ENCODE measurements at places on chromosomes 6 and 20. TPM values are rescaled to one million over a fixed set of nuclear protein-coding genes. Genes with fewer than 3 reads are reported as not detected.

C6orf141 gene
- 1.0 TPM for total RNA-seq

SALL4 gene
- 0.09 TPM for total RNA-seq

RBM24 gene
- total RNA-seq = 3.0 TPM

TPX2 gene
- 6.3 TPM for total RNA-seq

GTSF1L gene
- total RNA-seq = not detected

SRSF6 gene
- total RNA-seq = 64.6 TPM

BMP6 gene
- 2.3 TPM for total RNA-seq

SLC32A1 gene
- total RNA-seq = not detected

CNPY3 gene
- 44.8 TPM for total RNA-seq

MICB gene
- total RNA-seq = 12.6 TPM

GNL1 gene
- 31.9 TPM for total RNA-seq

TRAPPC3L gene
- total RNA-seq = not detected

HLA-DQB1 gene
- total RNA-seq = not detected

RHAG gene
- not detected for total RNA-seq

HLA-B gene
- 77.2 TPM for total RNA-seq

Data from pericardium fibroblast (primary cell).